ENCODE measurements at places on chromosomes 6 and 20.

GRCh38 chr6:150691463-150691862 is 91.8 kb downstream of the PLEKHG1 start:
- DNase-seq = no peak

GRCh38 chr6:3318821-3319540 is 60.2 kb downstream of the PSMG4 start:
- DNase-seq = no peak

GRCh38 chr6:90459225-90459758 is 127.6 kb downstream of the MAP3K7 start:
- no peak for DNase-seq

GRCh38 chr6:47278545-47278944 is 31.2 kb downstream of the TNFRSF21 start:
- no peak for DNase-seq

Measured in transverse colon (tissue), 4 donors.